ENCODE measurements at places on chromosomes 6 and 20. TPM values are rescaled to one million over a fixed set of nuclear protein-coding genes. Genes with fewer than 3 reads are reported as not detected.
A peak's percentile ranks its signal among the peaks of the same experiment; 100 is the strongest.

MYT1 gene
- not detected for total RNA-seq

CD109 gene
- 24.0 TPM for total RNA-seq

EEF1A2 gene
- 260 TPM for total RNA-seq

IP6K3 gene
- total RNA-seq, result not detected

FBXO5 gene
- total RNA-seq, result 103 TPM

- DNase-seq, result no peak
Measured at GRCh38 chr6:29758761-29759160, 35.5 kb downstream of the HLA-F start.

DNA sequence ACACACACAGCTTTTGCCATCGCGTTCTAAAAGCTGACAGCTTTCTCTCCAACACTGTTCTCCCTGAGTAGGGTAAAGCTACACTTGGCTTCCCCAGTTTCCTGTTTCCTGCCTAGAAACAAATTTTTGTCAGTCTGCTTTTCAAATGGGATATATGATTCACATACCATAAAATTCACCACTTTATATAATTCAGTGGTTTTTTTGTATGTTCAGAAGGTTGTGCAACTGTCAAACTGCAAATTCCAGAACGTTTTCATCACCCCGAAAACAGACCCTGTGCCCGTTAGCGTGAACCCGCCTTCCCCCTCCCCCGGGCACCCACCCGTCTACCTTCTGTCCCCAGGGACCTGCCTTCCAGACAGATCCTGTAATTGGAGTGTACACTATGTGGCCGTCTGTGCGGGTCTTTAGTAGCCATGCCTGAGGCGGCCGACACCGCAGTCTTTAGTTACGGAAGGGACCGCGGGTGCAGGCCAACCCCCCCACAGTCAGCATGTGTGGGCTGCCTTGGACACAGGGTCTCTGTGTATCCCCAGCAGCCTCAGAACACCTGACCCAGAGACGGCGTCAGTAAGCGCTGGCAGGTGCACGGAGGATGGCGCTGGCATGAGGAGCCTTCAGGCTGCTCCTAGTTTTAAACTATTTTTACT, 16.6 kb downstream of the HRH3 start:
- DNase-seq, result no peak

- DNase-seq, result no peak
Measured at GRCh38 chr6:108942556-108943492, 94.6 kb downstream of the ARMC2 start.

DNA sequence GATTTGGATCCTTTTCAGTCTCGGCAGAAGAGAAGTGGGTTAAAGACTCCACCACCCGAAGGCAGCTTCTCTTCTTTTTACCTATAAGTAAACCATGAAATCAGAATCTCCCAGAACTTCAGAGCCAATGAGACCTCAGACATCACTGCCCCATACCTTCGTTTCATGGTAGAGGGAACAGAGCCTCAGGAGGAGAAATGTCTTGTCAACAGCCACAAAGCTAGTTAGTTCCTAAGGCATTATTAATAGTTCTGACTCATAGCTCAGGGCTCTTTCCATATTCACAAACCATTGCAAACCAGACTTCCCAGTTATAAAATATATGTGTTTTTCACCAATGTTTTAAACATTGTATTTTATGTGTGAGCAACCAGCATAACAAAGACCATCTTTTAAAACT, 118.7 kb upstream of the RIPOR2 start:
- DNase-seq, result peak; percentile 94

GRCh38 chr6:6346427-6347023, 26.1 kb upstream of the F13A1 start:
- no peak for DNase-seq

DNA sequence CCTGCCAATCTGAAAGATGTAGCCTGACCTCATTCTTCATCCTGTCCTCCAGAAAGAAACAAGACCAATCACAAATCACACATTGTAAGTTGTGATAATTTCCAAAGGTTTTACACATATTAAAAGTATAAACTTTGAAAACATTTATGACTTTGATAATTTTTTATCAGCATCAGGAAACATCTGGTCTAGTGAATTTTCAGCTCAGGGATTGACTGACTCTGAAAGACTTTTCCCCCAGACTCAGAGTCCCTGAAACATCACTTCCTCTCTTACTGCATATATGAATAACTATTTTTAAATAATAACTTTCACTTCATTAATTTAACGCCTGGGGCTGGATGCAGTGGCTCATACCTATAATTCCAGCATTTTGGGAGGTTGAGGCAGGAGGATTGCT, 48.5 kb upstream of the SSTR4 start:
- no peak for DNase-seq

DNA sequence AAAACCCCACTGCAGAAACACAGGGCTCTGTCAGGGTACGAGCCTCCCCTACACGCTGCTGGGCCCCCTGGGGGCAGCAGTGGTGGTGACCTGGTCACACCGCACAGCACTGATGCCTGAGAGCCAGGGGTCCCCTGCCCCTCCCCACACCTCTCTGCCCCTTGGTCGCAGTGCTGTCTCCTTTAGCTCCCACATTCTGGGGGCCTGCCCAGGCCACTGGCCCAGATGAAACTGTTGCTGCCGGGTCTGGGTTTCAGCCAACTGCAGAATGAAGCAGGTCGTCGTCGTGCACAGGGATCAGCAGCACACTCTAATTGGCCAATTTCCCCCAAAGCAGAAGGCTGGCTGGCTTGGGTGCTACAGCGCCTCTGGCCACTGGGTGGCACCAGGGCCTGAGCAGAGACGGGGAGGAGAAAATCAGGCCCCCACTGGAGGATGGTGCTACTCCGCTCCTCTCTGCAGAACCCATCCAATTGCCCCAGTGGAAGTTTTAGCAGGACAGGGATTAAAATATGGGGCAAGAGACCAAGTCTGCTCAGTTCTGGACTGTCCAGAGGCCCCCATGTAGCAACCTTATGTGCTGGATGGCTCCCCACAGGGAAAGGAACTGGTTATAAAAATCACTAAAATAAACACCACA, 26.1 kb downstream of the DIDO1 start:
- peak; percentile 66 for DNase-seq

- DNase-seq, result no peak
Measured at GRCh38 chr20:63641146-63641791, 12.0 kb downstream of the STMN3 start.

GRCh38 chr6:1103945-1104623, 207.8 kb upstream of the FOXQ1 start:
- no peak for DNase-seq

- DNase-seq, result no peak
Measured at GRCh38 chr6:4664911-4665310, 111.3 kb upstream of the CDYL start.

- peak; percentile 82 for DNase-seq
Measured at GRCh38 chr6:161374971-161375873, 101.4 kb upstream of the AGPAT4 start.

DNA sequence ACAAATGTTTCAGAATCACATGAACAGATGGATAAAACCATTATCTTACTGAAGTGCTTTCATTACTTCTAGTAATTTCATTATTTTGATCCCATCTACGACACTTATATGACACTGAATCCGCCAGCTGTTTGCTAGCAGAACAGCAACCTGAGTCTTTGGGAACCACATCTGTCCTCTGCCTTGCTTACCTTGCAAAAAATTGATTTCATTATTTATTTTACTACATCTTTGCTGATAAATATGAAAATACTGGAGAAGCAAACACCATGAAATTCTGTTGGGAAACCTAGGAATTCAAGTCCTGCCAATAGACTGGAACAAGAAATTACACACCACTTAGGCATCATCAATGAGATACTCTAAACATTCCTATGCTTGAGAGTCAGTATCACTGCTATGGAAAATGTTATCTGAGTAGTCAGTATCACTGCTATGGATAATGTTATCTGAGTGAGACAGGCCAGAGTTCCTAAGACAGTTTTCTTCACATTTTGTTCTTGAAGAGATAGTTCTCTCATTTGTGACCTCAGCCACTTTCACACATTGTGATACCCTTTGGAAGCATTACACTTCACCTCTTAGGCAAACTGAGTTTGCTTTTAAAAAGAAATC, 91.9 kb downstream of the PDE10A start:
- DNase-seq, result peak; percentile 17

DNA sequence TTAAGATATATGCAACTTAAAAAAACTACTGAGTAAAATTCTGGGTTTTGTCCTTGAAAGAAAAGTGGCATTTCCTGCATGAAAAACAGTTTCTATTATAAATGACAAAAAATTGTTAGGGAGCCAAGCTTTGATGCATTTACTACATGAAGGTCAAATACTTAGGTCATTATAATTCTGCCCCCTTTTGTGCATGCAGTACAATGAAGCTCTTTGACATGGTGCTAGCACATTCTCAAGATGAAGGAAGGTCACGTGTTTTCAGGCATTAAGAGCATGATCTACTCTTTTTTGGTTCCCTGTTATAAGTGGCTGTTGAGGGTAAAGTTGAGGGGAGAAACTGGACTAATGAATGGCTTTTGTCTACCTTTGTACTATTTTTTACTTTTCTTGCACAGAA, 72.7 kb downstream of the FOXO3 start:
- no peak for DNase-seq

DNA sequence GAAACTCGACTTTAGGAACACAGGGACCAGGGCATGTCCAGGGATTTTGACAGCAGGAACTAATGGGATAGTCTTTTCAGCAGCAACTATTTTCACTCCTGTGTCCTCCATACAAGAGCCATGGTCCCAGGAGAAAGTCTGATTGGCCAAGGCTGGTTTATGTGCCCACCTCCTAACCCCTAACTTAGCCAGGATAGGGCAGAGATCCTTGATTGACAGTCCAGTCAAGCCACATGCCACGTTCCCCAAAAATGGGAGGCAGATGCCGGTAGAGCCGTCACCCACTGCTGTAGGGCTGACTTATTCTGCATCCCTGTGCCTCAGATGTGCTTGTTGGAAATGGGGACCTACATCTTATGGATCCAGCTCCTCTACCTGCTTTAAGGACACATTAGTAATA, 22.3 kb downstream of the SLC2A10 start:
- no peak for DNase-seq

DNA sequence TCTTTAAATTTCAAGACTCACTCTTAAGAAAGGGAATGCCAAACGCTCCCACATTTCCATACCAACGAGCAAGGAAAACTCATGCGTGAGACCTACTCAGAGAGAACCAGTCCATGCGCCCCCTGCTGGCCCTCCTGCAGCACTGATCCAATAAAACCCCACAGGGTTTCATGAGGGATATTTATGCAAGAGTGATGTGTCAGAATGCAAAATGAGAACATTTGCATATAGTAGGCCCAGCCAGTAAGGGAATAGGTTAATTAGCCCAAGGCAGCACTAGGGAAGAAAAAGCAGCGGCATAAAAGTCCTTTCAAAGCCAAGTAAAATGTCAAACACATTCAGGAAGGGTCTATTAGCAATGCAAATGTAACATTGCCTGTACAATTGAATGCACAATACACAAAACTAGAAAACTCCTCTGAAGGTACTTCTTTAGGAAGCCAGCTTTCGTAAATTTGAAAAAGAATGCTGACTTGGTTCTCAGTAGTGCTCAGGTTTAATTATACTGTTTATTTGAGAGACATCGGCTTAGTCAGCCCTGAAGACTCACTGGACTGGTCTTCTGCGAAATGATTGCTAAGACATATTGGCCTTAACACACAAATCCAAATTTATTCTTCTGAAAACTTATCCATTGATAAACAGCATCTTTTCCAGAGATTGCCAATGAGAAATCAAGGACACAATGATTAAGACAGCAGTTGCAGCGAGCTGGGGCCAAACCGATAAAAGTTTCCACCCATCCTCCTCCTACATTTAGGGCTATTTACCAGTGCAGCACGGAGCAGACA, 93.2 kb downstream of the GMPR start:
- DNase-seq, result peak; percentile 85

DNA sequence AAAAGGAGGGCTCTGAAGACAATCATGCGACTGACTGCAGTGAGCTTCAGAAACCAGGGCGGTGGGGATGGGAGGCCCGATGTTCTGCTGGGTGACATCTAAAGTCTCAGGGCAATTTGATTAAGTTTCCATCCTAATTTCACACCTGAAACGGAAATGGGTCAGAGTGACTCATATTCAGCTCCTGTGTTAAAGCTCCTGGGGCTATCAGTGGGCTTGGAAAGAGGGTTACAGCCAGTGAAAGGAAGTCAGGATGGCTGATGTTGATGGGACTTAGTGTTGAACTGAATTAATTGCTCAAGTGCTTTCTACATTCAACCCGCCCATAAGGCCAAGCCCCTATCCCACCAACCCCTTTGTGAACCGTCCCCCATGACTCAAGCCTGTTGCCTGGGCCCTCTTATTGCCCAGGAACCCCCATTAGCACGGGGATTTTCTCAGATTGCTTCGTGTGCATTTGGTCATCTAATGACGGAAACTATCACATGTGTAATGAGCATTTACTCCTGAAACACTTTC, 47.1 kb upstream of the TBC1D7 start:
- DNase-seq, result peak; percentile 59

GRCh38 chr6:46452312-46452917, 38.8 kb downstream of the RCAN2 start:
- peak; percentile 8 for DNase-seq

- no peak for DNase-seq
Measured at GRCh38 chr6:164911873-164912580, 397.4 kb downstream of the C6orf118 start.

DNA sequence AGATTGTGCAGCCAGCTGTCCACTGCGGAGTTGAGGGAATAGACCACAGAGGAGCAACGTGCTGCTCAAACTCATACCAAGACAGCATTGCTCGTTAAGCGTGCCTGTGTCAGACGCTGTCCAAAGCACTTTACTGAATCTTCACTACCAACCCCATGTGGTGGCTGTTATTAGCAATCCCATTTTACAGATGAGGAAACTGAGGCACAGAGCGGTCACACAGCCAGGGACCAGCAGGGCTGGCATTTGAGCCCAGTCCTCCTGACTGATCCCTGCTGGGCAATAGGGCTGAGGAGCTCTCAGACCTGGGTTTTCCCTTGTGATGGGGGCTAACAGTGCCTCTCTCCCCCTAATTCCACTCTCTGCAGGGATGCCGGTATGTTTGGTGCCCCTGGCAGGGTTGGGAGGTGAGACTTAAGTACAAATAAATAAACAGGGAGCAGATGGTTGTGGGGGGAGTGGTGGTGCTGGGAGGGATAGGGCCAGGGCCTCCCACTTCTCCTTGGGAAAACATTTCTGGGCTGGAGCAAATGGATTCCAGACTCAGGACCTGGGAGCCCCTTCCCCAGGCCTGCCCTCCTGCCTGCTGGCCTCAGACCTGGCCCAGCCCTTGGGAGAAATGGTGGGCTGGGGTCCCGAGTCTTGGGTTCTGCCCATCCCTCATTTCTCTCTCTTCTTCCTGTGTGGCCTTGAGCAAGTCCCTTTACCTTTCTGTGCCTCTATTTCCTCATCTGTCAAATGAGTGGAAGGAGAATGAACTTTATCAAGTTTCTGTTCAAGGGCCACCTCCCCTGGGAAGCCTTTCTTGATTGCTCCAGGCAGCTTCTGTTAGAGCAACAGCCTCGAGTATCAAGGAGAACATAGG, 17.7 kb downstream of the SRXN1 start:
- no peak for DNase-seq

DNA sequence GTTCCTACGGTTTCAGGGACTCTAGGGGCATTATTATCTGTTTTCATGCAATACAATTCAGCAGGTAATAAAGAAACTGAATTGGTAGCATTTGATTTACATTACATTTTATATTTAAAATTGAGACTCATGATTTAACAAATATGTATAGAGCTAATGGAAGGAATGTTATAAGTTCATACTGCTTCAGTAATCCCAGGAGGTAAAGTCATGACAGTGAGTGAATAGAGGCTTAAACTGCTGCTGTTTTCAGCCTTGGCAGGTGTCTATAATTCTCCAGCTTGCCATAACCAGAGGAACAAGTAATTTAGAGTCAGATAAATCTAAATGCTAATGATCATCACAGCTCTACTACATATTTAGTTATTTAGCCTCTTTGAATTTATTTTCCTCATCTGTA, 360.8 kb upstream of the MANEA start:
- DNase-seq, result no peak
